ENCODE measurements at places on chromosomes 6 and 20.

DNA sequence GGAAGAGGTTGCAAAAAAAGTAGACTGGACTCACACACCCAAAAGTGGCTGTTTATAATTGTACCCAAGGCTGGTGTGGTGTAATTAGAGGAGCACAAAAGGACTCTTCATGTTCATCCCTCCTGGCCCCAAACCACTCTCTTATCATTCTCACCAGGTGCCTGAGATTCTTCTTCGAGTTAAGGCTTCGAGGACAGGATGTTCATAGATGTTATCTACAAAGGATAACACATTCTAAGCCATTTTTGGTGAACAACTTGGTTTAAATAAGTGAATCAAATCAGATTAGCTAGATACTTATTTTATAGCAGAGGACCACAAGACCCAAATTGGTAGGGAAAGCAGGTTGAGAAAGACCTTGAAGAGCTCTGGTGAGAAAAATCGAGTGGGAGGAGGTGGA is 73.1 kb upstream of the SUPT3H start:
- no peak for DNase-seq

DNA sequence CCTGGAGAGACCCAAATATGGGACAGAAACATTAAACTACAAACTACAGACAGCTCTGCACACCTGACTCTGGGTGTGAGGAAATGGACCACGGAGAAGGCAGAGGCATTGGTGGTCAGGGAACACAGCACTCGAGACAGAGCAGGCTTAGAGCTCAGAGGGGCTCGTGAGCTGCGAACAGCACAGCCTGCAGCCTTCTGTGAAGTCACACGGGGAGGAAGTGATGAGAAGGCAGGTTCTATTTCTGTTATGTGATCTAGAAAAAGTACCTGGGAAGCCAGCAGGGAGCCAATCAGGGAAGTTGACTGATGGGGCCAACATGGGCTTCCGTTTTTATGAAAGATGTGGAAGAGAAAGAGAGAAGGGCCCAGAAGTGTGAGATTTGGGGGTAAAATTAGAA is 88.9 kb upstream of the SNAP25 start:
- DNase-seq = no peak

DNA sequence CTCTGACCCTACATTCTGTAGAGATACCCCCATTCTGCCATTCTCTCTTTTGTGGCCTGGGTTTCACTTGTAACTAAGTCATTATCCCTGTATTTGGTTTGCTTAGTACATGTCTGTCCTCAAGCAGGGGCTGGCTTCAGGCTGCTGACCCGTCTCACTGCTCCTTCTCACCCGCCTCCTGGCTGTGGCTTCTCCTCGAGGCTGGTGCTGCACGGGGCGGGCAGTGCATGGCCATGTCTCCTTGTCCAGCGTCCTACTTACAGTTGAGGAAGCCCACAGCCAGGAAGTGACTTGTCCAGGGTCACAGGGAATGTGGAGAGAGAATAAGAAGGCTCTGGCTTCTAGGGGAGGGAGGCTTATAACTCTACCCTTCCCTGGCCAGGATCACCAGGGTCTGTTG is 11.3 kb downstream of the GTSF1L start:
- no peak for DNase-seq

DNA sequence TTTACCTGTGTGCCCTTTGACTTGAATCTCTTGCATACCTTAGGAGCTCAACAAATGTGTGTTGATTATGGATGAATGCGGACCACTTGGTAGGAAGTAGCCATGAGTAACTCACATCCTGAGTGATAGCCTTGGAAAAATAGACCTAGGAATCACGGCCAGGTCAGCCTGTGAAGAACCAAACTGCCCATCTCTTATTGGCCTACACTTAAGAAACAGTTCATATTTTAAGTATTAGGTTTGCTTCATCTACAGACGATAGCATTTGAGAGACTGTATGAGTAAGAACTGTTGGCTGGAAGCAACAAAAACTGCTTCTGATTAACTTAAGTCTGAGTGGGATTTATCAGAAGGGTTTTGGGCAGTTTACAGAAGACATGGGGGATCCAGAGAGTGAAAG is 320.1 kb upstream of the PRND start:
- no peak for DNase-seq

- DNase-seq = no peak
Measured at GRCh38 chr6:122692175-122692598, 82.0 kb downstream of the PKIB start.

- DNase-seq = no peak
Measured at GRCh38 chr6:35319346-35320030, 21.9 kb downstream of the DEF6 start.

DNA sequence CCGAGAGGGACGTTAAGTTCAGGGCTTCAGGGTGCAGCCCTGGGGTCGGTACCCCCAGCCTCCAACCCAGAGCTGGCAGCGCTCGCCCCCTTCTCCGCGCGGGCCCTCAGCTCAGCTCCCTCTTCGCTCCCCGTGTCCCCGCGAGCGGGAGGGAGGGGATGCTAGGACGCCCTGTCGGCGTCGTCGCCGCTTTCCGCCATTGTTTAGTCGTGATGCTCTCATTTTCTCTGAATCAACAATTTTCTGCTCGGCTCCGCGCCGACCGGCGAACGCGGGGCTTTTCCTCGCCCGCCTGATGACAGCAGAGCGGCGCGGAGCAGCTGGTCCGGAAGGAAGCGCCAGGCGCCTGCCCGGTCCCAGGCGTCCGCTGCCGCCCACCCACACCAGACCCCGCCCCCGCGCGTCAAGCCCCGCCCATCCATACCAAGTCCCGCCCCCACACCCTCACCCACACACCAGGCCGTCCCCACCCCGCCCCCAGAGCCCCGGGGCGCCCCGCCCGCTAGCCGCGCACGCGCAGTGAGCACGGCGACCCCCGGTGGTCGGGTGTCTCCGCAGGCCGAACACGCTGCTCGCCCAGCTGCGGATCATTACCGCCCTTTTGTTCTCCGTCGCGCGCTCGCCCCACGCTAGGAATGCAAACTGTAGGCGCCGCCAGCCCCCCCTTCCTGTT is 50.1 kb upstream of the SLC32A1 start:
- DNase-seq = peak; percentile 77

- DNase-seq = no peak
Measured at GRCh38 chr20:24359321-24360027, 110.0 kb upstream of the SYNDIG1 start.

DNA sequence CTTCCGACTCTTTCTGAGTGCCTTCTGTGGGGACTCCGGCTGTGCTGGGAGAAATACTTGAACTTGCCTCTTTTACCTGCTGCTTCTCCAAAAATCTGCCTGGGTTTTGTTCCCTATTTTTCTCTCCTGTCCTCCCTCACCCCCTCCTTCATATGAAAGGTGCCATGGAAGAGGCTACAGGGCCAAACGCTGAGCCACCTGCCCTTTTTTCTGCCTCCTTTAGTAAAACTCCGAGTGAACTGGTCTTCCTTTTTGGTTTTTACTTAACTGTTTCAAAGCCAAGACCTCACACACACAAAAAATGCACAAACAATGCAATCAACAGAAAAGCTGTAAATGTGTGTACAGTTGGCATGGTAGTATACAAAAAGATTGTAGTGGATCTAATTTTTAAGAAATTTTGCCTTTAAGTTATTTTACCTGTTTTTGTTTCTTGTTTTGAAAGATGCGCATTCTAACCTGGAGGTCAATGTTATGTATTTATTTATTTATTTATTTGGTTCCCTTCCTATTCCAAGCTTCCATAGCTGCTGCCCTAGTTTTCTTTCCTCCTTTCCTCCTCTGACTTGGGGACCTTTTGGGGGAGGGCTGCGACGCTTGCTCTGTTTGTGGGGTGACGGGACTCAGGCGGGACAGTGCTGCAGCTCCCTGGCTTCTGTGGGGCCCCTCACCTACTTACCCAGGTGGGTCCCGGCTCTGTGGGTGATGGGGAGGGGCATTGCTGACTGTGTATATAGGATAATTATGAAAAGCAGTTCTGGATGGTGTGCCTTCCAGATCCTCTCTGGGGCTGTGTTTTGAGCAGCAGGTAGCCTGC is 4.8 kb downstream of the PIM1 start:
- DNase-seq = no peak

DNA sequence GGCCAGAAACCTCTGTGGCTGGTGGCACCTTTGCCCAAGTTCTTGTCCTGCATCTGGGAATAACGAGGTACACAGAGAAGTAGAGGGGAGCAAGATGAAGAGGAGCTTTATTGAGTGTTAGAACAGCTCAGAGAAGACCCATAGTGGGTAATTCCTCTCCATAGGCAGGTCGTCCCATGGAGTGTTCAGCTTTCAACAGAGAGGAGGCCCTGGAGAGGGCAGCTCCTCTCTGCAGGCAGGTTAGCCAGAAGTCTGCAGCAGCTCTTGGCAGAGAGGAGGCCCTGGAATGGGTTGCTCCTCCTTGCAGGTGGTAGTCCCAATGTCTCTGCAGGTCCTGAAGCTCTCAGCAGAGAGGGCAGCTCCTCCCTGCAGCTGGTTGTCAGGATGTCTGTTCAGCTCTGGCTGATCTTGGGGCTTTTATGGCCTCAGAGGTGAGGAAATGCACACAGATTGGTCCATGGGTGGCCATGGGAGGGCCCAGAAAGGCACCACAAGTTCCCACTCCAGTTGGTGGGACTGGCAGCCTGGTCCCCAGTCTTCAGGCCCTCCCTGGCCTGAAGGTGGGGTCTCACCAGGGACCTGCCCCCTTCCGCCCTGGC is 89.0 kb downstream of the IPCEF1 start:
- no peak for DNase-seq

- DNase-seq = peak; percentile 42
Measured at GRCh38 chr6:56359201-56359899, 112.0 kb upstream of the COL21A1 start.

- no peak for DNase-seq
Measured at GRCh38 chr20:22385602-22386305, 198.6 kb downstream of the FOXA2 start.

DNA sequence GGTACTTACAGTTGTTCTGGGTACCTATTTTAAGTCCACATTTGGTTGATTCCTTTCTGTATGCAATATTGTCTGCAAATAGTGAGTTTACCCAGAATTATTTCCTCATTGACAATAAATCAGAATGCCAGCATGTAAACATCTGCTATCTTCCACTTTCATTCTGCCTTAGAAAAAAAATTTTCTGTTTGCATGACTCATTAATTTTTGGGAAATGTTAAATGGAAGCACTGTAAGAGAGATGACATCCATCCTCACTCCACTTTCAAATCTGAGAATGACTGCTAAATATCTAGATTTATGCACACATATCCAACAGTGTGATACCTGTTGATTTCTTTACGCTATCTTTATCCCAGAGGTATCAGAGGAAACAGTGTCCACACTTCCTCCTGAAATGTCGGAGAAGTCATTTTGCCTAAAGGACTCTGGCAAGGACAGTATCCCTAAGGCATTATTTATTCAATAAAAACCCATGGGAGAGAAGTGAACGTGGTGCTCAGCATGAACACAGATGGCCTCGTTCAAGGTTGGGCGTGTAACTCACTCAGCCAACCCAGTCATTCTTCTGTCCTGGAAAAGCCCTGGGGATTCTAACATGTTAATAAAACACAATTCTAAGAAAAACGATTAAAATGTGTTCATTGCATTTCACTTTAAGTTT is 780.9 kb downstream of the QKI start:
- no peak for DNase-seq

DNA sequence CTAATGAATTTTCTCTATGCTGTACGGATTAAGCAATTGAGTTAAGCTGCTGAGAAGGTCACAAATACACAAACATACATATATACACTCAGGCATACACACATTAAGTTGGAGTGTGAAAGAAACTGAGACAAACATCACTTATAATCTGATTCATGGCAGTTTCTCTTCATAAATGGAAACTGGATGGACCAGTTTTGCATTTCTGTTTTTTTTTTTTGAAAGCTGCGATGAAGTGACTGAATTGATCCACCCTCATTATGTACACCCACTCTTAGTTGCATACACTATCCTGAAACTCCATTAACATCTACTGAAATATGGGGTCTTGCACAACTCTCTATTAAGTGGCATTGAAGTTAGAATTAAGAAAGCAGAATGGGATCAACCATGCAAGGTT is 32.9 kb upstream of the TENT5A start:
- no peak for DNase-seq

DNA sequence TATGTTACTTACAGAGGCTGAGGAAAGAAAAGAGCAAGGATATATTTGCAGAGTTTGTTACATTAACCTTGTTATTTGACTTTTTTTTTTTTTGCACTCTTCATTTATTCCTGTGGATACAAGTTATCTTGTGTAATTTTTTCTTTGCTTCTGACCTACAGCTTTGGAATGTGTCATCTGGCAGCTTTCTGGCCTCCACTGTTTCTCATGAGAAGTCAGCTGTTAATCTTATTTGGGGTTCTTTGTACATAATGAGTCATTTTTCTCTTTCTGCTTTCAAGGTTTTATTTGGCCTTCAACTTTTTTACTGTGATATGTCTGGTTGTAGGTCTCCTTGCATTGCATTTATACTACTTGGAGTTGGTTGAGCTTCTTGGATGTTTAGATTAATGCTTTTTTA is 333.4 kb downstream of the SMOC2 start:
- no peak for DNase-seq

- DNase-seq = no peak
Measured at GRCh38 chr6:14275493-14275851, 157.9 kb downstream of the CD83 start.

- DNase-seq = no peak
Measured at GRCh38 chr6:134172020-134172705, 119.7 kb upstream of the SLC2A12 start.

- no peak for DNase-seq
Measured at GRCh38 chr6:89567630-89568390, 70.7 kb downstream of the LYRM2 start.

DNA sequence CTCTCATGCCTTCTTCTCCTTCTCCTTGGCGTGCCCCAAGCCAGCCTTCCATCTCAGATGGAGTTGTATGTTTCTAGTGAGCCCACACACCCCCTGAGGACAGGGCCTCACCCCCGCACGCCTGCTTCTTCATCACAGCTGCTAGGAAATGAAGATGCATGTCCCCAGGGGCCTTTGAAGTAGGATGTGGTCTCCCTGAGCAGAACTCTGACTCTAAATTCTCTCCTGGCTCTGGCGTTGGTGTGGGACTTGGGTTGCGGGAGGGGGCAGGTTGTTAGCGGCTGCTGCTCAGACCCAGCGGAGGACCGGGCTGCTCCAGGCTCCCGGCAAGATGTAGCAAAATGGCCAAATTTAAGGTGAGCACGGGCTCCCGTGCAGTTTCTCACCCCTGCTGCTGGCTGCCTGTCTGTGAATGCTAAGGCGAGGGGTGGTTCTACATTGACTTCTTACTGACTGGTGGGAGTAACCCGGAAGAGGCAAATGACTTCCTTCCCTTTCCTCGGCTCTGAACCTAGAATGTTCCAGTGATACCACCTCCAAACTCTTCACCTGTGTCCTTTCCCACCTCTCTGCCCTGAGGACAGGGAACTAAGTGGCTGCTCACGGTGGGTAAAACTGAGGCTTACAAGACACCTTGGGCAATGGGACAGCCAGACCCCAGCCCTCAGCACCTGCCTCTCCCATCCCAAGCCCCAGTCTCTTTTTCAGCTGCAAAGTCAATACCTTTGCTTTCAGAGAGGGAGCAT is 8.8 kb downstream of the SYNJ2 start:
- no peak for DNase-seq

Data from CD4-positive, alpha-beta T cell treated with Interleukin-15 for 1 hour (primary cell).